Stimulated activated CD4-positive, alpha-beta T cell treated with anti-CD3 and anti-CD28 coated beads, Interleukin-12 subunit alpha, Interleukin-12 subunit beta, amount 100 ng/mL, for 24 hours (primary cell): ENCODE measurements at places on chromosomes 16 and 17.

GRCh38 chr16:82694239-82694874 is 67.6 kb downstream of the CDH13 start:
- no peak for DNase-seq

- no peak for DNase-seq
Observed at GRCh38 chr16:75676909-75677308, at the start of gene CPHXL2. Gene CPHXL2 (minus strand): TSS chr16:75677009. CDS start chr16:75676999, 10 bp downstream.

DNA sequence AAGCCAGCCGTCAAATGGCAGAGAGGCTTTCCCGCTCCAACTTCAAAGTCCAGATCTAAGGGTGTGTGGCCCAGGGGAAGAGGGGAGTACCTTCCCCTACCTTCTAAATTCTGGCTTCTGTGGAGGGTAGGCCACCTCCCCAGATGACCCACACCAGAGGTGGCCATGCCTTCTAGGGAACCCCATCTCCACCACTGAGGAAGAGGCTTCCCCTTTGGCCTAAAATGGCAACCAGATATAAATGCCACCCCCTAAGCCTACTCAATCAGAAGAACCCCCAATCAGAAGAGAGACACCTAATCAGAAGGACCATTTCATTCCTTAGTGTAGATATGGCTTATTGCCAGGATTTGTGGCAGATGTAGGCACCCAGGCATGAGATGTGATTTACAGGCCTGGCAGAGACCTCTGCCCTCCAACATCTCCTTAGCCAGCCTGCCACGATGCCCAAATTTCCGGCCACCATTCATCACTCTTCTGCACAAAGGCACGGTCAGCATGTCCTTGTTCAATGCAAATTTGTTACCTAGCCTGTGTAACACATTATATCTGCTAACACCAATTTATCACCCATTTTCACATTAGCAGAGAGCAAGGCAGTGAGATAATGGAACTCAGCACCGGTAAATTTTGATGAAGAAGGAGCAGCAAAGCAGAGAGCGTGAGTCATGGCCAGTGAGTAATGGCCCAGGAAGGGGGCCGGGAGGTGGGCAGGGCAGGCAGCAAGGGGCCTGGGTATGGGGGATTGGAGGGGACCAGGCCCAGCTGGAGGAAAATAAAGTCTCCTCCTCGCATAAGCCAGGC is 1.2 kb upstream of the MGAT5B start:
- no peak for DNase-seq

DNA sequence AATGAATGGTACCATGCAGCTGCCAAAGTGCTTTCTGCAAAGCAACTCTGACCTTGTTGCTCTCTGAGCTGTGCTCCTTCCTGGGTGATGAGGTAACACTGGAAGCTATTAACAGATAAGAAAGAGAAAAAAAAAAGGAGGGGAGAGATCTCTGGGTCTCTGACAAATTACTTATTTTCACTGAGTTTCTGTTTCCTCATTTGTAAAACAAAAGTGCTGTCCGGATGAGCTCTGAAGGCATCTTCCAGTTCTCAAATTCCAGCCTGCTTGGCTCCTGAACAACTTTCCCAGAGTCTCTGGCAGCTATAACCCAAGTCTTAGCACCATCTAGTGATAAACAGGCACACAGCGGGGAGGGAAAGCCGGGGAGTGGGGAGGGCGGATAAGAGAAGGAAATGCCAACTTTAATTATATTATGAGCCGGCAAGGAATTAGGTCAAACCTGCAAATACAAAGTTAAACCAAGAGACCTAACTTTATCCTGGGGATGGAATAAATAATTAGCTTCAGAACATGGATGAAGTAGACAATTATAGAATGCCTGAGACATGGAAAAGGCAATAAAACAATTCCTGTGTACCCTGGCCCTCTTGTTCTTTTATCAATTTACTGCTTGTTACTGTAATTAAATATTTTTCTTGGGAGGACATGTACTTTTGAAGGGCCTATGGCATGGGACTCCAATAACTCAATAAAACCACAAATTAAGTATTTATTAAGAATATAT is 61.3 kb upstream of the KIFC3 start:
- no peak for DNase-seq

GRCh38 chr16:31105677-31106213 is 2.4 kb upstream of the BCKDK start:
- DNase-seq = peak; percentile 83

DNA sequence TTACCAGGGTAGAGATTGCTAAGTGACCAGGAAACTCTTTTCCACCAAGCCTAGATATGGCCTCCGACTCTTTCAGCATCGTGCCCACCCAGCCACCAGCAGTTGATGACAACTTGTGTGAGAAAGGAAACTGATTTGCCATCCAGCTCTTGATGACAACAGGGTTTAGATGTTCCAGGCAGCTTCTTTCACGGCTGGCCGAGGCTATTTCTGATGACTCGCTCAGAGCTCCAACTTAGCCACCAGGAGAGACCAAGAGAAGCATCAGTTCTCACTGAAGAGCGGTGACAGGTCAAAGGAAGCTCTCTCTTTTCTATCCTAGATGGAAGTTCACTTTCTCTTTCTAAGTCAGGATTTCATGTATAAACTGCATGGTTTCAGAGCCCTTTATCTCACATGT is 61.2 kb downstream of the MPHOSPH6 start:
- DNase-seq = no peak

DNA sequence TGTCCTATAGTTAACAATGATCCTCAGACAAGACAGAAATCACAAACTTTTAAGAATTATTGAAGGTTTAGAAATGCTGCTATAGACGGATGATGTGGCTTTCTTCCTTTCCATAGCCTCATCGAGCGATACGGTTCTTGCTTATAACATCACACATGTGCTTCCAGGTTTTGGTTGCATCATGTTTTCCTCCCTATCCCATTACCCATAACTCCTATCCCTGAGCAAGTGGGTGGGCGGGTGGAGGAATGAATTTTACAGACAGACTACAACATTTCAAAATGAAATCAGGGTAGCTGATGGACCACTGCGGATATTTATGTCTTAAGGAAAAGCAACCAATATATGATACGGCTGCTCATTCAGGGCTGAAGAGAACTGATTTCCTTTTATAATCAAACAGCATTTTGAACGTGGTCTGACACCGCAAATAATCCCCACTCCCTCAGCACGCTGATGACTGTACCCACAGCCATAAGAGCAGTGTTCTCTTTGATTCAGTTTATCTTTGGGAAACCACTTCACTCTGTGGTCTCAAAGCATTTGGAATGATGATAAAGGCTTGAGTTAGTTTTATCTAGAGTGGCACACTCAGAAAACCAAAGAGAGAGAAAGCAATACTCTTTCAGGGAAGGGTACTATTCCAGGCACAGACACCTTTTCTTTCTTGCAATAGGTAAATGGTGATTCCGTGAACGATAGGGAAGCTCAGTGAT is 4.6 kb upstream of the AKTIP start:
- DNase-seq = no peak

DNA sequence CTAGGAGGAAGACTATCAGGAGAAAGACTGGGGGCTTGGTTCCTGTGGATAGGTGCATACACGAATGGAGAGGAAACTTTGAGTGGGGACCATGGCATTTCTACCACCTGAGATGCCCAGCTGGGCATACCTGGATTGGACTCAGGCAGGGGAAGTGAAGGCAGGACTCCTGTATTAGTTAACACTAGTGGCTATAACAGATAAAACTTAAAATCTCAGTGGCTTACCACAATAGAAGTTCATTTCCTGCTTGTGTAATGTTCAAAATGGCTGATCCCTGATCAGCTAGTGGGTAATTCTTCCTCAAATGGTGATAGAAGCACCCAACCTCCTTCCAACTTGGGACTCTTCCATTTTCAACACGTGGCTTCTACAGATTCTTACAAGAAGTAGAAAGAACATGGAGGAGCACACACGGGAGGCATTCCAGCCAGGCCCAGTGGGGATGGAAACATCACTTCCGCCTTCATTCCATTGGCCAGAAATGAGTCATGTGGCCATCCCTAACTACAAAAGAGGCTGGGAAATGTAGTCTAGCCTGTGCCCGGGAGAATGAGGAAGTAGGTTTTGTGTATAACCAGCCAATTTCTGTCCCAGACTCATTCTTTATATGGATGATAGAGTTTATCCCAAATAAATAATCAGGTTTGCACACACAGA is 112.1 kb downstream of the UTP18 start:
- DNase-seq = no peak

- no peak for DNase-seq
Observed at GRCh38 chr17:17706140-17707060, 25.1 kb downstream of the RAI1 start.

DNA sequence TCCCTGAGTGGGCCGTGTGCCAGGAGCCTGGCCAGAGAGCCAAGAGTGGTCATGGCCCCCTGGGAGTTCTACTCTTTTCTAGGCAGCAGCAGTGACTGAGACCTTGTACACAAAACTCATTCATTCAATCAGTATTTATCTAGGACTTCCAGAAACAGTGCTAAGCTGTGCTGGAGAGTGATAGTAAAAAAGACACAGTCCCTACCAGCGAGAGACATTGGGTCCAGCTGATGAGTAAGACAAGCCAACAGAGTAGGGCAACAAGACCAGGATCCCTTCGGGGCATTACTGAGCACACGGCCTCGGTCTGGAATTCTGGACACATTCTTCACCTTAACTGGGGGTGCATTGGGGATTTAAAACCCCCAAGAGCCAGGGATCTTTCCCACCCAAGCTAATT is 20.2 kb downstream of the CBX4 start:
- no peak for DNase-seq

GRCh38 chr16:64900517-64900916 is 221.3 kb downstream of the CDH11 start:
- DNase-seq = no peak

- no peak for DNase-seq
Observed at GRCh38 chr16:49248227-49248626, 33.4 kb downstream of the CBLN1 start.

DNA sequence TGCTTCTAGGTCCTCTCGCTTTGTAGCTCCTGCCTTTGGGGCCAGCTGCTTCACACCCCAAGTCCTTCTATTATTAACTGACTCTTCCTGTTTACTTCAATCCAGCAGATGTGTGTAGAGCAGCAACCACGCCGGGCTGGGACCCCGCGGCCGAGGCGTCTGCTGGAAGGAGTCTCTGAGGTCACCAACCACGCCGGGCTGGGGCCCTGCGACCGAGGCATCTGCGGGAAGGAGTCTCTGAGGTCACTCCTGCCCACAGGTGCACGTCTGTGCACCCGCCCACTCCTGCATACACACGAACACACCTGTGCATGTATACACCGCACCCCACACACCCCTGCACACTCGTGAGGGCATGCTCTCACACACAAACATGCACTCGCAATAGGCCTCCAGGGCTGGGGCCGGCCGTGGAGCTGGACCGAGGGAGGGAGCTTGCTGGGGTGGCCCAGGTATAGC is 7.8 kb upstream of the TEX19 start:
- no peak for DNase-seq

GRCh38 chr17:6456914-6457687 is 12.8 kb downstream of the PIMREG start:
- no peak for DNase-seq

DNA sequence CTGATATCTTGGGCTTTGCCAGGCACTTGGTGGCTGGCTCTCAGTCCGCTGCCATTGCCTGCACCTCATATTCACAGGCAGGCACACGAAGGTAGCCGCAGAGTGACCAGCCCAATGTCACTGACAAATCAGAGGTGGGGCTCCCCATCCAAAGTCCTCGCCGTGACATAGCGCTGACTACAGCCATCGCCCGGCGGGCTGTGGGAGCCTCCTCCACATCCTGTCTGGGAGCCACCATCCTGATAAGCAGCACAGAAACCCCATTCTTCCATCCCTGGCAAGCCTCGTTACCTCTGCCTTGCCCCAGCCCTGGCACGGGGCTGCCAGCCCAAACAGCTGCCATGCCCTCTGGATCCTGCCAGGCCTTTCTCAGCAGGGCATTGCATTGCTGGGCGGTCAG is 437.8 kb downstream of the SLC39A11 start:
- DNase-seq = no peak

- DNase-seq = no peak
Observed at GRCh38 chr16:87754535-87754934, 11.3 kb downstream of the KLHDC4 start.

DNA sequence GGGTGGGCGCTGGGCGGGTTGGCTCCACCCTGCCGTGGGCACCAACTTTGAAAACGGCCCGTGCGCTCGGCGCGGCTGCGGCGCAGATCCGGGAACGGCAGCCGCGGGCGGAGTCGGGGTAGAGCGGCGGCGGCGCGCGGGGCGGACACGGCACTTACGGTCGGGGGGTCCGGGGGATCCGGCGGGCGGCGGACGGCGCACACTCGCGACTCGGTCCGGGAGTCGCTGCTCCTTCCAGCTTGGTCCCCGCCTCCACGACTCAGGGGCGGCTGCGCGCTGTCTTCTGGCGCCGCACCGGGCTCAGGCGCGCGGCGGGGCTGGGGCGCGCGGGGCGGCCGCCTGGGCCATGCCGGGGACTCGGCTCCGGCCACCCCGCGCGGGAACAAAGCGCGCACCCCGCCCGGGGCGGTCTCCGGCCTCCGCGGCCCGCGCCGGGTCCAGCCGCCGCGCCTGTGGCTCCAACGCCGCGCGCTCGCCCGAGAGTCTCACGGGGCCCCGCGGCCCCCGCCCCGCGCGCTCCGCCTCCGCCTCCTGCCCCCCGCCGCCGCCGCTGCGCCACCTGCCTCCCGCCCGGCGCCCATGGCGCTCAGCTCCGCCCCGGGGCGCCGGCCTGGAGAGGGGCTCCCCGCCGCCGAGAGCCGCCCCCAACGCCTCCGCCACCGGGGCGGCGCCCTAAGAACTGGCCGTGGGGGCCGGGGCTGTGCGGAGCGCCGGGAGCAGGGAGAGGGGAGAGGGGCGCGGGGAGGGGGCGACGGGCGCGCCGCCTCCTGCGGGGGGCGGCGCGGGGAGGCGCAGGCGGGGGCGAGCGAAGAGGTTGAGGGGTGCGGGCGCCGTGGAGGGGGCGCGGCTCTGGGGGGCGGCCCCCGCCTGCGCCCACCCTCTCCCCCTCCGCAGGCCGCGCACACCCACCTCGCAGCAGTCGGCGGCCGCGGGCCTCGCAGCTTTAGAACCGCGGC is 35.9 kb downstream of the CBFA2T3 start:
- no peak for DNase-seq

- no peak for DNase-seq
Observed at GRCh38 chr17:22304667-22305303, 612.5 kb downstream of the KCNJ18 start.

- no peak for DNase-seq
Observed at GRCh38 chr17:57338257-57338914, 82.1 kb downstream of the MSI2 start.

- DNase-seq = no peak
Observed at GRCh38 chr17:2734939-2735338, 14.5 kb downstream of the CCDC92B start.

DNA sequence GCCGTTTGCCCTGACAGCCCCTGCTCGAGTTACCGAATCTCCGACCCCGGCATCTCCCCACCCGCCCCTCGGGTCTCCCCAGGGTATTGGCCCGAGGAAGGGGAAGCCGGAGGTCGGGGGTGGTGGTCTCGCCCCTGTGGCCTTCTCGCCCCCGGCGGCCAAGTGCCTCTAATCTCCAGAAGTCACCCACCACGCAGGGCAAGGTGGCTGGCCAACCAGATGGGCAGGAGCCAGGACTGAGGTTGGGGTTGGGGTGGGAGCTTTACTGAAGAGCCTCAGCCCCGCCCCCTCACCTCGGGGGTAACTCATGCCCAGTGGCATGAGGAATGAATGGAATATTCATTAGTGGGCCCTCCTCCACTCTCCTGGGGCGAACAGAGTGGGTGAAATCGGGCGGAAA is 637 bp downstream of the DHRS11 start:
- DNase-seq = peak; percentile 10
